ENCODE measurements at places on chromosomes 4 and X. TPM values are rescaled to one million over a fixed set of nuclear protein-coding genes. Genes with fewer than 3 reads are reported as not detected.

The RBPJ gene
- total RNA-seq = 38.6 TPM

The CENPI gene
- 27.9 TPM for total RNA-seq

The TRIM60 gene
- total RNA-seq = not detected

The SLC25A53 gene
- 5.2 TPM for total RNA-seq

The VGLL1 gene
- total RNA-seq = 7.8 TPM

The C4orf54 gene
- not detected for total RNA-seq

The GAGE2A gene
- not detected for total RNA-seq

The HUWE1 gene
- 73.9 TPM for total RNA-seq

The SPATA18 gene
- total RNA-seq = 4.1 TPM

The NXF2 gene
- not detected for total RNA-seq

The MOSPD2 gene
- total RNA-seq = 9.9 TPM
